Activated CD4-positive, alpha-beta T cell treated with anti-CD3 and anti-CD28 coated beads, Interleukin-2, amount 50 U/mL, for 16 hours (primary cell): ENCODE measurements at places on chromosomes 5 and 9.

DNA sequence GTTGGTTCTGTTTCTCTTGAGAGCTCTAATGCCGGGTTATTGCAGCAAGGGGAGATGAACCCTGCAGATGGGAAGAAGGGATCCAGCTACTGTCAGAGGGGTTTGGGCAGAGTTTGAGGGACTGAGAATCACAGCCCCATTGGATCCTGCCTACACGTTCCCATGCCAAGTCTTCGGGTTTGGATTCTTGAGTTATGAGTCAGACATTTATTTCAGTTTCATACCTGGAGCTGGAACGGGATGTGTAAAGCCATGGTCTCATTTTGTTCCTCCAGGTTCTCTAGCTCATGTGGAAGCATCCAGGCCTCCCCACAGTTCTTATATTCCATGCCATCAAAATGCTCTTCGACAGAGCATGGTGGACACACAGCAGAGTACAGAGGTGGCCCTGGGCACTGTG, 275.4 kb upstream of the IRX4 start:
- DNase-seq, result no peak

DNA sequence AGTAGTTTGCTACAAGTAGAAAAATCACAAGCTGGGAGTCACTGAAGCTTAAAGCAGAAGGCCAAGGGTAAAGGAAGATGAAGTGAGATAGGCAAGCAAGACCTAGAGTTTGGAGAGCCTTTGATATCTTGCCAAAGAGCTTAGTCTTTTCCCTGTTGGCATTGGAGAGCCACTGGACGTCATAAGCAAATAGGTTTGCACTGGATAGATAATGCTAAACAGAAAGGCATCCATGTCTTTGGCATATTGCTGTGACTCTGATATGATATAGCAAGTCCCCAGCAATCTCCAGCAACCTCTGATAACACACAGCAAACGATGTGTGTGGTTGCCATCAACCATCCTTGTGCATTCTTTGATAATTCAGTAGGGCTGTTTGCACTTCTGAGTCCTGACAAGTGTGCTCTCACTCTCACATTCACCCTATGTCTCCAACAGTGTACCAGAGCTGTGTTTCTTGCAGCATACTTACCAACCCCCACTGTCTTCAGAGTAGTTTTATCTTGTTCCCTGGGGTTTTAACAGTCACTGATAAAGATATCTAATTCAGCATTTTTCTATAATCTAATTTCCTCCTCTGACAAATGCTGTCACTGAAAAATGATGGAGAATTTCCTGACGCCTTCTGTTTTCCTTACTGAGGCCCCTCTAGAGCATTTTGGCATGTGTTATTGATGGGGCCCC, 16.9 kb upstream of the FREM1 start:
- no peak for DNase-seq

DNA sequence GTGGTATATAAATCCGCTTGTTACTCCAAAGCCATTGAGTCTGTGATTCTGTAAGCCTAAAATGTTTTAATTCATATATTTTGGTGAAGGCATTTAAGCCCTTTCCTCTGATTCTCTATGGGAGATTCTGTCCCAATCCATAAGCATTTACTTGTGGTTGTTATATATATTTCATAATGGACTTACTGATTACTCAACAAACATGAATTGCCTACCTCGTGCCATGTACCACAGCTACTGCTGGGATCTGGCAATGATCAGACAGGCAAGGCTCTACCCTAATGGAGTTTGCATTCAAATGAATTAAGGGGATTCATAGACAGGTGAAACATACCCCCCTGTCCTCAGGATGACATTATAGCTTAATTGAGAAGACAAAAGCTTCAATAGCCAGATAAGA, 54.5 kb downstream of the C9orf152 start:
- no peak for DNase-seq

GRCh38 chr5:66974256-66974655, 222.3 kb downstream of the CD180 start:
- DNase-seq, result no peak

DNA sequence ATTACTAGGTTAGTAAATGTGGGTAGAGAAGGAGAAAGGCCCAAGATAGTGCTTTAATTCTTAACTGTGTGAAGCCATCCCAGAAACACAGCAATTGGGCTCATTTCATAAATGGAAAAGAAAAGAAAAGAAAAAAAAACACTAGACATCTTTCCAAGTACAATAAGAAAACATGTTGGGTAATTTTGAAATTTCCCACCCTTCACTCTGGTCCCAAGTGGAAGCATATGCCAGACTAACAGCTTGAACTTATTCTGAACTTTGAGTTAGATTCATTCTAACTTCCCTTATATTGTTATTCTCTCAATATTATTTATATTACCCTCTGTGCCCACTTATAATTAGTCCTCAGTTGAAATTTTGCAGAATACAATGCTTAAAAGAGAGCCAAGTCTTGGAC, 113.4 kb upstream of the GHR start:
- DNase-seq, result no peak

DNA sequence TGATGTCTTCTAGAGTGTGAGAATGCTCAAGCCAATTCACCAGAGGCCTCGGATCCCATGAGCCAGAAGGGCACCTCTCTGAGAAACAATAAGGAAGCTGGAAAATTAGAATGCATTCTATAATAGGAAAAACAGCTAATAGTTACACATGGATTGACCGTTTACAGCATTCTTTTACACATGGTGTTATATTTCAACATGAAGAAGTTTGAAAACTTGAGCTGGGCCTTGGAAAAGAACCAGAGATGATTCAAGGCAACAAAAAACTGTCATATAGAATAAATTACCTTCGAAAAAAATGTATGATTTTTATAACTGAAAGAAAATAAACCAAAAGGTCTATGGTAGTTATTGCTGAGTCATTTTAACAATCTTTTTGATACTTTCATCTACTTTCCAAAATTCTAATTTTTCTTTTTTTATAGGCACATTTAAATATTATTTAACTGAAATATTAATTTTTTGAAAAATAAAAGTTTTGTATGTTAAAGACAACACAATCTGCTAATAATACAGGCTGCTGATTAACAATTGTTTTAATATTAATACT, 6.2 kb downstream of the SH3TC2 start:
- DNase-seq, result no peak
